Midbrain (tissue), 1 donor: ENCODE measurements at places on chromosomes 2 and 18.

DNA sequence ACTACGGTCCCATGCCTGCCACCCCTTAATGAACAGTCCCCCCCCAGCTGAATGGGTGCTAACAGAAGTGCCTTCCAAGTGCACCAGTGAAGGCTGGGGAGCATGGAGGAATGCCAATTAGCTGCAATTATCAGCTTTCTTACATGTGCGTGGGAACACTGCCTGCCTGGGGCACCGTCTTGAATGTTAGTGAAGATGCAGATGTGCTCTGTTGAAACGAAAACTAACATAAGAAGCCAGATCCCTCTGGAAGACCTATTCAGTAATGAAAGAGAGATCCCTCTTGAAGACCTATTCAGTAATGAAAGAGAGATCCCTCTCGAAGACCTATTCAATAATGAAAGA, 154.5 kb downstream of the CLIP4 start:
- no peak for DNase-seq

DNA sequence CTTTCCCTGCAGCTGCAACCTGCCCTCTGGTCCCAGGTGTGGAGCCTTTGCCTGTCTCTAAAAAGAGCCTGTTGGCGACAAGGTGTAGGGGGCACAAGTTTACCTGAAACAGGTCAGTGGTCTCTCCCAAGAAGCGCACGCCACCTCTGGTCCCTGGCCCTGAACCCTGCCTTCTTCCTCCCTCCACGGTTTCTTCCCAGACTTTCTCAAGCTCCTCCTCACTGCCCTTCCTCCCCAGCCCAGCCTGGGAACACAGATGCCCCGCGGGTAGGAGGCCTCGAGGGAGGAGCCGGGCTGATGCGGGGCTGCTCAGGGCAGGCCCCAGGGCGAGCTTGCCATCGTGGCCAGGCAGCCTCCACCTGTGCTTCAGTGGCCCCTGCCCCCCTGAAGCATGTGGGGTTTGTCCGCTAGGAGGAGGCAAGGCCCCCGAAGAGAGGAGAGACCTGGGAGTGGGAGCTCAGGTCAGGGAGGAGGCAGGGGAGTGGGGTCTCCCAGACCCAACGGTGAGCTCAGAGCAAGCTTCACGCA, 89.5 kb downstream of the SMAD7 start:
- no peak for DNase-seq

DNA sequence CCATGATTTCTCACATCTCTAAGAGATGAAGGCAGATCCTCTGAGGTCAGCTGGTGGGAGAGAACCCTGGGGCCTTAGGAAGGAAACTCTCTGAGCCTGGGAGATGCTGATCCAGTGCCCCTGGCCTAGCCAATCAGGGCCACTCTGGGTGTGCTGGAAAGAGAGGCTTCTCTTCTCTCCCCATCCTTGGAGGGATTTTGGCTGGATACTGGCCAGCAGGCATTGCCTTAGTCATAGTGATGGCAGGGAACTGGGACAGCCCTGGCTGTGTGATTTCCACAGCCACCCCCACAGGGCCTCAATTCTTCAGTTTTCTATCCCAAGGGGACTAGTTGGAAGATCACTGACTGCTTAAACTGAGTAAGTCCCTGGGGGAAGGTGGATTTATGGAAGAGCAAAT, 26.6 kb upstream of the PLB1 start:
- DNase-seq = no peak

DNA sequence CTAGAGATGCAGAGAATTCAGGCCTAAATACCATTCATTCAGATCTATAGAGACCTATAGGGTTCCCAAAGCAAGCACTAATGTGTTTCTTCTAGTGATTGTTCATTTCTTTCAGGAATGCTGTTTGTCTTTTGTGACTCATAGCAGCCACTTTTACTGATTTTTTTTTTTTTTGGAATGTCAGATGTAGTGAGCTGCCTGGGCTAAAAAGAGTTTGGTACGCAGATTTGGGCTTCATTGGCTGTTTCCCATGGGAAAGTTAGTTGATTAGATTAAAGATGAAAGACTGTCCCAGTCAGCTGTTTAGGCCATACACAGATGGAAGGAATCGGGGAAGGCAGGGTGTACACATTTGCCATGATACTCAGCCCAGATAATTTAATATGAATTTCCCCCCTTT, 87.6 kb downstream of the CDC42EP3 start:
- no peak for DNase-seq

GRCh38 chr18:27501671-27502070, 316.6 kb upstream of the CHST9 start:
- peak; percentile 23 for DNase-seq

DNA sequence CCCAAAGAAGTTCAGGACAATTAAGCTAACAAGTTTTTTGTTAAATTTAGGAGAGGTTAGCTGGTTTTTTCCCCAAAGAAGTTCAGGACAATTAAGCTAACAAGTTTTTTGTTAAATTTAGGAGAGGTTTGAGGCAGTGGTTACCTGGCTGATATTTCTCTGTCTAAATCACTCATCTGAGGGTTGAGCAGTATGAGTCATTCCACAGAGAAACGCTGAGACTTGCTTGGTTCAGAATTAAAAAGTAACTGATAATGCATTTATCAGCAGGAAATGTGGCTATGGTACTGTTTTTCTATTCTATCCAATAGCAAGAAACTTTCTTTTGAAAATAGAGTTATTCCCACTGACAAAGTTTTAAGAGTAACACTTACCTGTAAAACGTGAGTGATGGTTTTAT, 22.8 kb upstream of the KIDINS220 start:
- no peak for DNase-seq

DNA sequence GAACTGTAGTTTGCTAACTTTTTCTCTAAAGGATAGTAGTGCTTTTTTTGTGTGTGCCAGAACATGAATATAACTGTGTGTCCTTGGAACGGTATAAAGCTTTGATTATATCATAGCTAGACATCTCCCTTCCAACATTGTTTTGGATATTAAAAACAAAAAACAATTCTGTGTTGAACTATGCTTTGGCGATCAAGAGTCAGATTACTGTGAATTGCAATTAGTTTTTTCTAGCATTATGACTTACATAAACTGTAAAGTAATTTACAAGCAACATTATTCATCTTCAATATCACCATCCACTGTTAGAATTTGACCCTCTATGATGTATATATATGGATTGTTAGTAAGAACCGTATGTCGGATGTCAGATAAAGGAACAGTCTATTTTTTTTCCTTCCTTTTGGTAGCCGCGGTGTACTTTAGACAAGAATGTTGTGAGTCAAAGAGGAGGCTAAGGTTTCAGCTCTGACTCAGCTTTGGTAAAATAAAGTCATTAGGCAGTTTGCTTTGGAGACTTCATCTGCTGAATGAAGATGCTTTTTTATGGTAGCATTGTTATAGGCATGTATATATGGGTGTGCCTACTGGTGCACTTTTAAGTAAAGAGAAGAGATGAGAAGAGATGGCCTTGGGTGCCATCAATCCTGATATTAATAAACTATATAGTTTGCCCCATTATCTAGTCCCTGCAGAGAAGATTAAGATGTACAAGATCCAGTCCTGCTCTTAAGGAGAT, 76.4 kb downstream of the LTBP1 start:
- no peak for DNase-seq

GRCh38 chr2:23379220-23379695, 5.7 kb upstream of the KLHL29 start:
- no peak for DNase-seq

- DNase-seq = peak; percentile 77
These were observed 92.8 kb upstream of the OTOS start for GRCh38 chr2:240232961-240233884.

DNA sequence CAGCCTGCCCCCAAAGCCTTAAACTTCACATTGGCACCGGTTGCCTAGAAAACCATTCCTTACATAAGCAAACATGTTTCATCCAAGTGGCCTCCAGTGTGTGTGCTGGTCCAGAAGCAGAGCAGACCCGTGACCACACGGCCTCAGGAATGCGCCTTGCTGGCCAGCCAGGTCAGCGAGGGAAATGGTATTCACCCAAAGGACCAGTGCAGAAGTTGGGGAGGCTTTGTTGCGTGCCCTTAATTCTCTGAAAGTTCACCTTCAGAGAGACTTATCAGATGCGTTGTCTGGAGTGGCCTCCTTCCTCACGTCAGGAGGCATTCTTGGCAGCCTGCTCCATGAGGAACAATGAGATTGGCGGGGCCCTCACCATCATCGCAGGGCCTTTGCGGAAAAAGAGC, 25.9 kb downstream of the NRP2 start:
- DNase-seq = no peak

- DNase-seq = no peak
These were observed 26.9 kb downstream of the SNORC start for GRCh38 chr2:232896720-232897597.
